Endothelial cell (in vitro differentiated cells): ENCODE measurements at places on chromosomes 4 and X.

DNA sequence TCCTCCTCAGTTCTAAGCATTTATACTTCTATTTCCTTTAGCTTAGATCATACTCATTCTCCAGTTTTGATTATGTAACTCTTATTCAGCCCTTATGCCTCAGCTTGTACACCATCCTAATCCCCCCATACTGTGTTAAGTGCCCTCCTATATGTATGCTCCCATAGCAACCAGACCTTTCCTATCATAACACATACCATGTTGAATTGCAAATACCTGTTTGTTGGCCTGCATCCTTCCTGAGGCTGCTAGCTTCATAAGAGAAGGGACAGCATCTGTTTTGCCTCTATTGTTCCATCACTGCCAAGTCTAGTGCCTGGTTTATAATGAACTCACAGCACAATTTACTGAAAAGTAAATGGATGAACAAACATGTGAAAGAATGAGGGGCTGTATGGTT is 443.7 kb downstream of the CENPC start:
- no peak for DNase-seq

DNA sequence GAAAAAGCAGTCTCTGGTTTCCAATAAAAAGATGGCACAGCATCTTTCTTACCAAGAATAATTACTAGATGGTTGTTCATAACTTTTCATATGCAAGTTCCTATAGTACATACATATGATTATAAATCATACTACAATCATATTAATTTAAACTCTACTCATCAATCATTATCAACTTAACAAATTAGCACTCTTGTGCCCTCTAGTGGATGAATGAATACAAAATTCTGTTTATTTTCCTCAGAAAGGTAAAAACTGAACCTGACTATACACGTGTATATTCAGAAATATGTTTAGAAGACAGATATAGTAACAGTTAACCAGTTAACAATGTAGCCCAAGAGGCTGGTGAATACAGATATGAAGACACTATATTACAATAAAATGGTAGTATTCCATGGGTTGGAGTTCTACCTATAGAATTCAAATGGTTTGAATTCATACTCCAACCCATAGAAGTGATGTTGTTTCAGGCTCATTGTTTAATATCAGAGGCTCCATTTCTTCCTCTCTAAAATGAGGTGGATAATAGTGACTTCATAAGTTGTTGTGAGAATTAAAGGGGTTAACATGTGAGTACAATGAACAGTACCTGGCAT is 100.0 kb downstream of the ADAMTS3 start:
- DNase-seq: no peak

DNA sequence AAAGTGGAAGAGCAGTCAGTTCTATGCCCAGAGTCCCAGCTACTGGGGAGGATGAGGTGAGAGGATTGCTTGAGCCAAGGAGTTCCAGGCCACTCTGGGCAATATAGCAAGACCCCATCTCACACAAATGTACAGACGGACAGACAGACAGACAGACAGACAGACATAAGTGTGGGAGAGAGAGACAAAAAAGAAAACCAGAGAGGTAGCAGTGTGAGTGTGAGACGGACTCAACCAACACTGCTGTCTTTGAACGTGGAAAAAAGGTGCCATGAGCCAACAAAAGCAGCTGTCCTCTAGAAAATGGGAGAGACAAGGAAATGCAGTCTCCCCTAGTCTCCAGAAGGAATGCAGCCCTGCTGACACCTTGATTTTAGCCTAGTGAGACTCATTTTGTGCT is 18.2 kb upstream of the RPL34 start:
- no peak for DNase-seq

DNA sequence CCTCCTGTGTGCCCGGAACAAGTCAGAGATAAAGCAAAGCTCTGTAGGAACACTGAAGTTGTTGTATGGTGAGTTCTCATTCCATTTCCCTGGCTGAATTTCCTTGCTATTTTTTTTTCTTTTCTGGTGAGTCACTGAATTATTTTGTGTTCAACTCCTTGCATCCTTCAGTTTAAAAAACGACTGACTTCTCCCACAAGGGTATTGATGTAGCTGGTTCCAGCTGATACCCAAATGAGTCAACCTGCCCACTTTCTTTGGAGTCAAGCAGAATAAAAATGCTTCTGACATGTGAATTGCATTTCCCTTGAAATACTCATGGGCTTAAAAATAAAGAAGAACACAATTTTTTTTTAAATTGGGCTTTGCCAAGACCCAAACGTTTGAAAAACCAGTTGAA is 85.5 kb downstream of the SHOX start:
- DNase-seq: no peak

DNA sequence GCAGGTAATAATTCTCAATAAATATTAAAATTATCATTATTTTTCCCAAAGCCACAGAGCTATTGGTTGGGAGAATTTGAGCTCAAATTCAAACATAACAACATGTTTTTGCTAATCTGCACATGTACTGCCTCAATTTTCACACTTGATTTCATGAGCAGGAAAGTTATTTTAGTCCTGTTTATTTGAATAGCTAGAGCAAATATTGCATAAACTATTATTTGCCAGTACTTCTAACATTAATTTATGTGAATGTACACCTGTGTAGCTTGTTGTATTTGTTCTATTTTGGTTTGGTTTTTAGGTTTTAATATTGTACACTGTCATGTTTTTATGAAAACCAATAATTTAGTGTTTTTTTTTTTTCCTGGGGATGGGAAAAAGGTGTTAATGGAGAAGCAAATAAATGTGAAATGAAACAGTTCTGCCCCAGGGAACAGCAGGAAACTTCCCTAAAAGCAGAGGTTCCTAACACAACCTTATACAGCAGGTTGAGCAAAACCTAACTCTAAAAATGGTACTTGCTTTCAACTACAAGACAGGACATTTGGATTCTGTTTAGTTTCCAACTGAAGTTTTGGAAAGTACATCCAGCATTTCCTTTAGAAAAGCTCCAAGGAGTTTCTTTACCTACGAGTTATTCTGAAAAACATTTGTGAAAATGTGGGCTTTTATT is 99.4 kb downstream of the SYNPO2 start:
- no peak for DNase-seq

GRCh38 chr4:144304025-144304424 is 163.5 kb upstream of the GYPA start:
- no peak for DNase-seq

GRCh38 chrX:132216806-132217202 is 2.4 kb downstream of the RAP2C start:
- no peak for DNase-seq

DNA sequence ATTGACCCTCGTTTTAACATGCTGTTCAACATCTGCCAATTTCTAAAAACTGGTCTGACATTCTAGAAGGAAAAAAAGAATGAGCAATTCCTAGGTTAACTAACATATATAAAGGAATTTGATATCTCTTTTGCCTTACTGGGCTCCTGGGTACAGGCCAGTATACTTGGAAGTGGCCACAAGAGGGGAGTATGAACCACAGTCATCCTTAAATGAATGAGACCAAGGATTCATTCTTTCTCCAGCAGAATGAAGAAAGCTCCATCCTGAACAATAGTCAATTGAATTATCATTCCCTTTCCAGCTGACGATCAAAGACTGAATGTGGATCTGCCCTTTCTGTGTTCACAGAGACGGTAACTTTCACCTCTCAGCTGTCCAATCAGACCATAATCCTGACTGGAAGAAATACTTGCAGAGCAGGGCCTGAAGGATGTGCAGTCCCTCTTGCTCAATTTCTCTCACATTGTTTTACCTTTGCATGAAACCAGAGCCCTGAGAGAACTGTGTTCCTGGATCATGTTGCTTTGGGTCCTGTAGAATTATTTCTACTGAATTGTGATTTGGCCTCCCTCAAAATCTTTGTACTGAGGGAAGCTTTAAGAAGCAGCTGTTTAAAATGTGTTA is 14.8 kb upstream of the SPARCL1 start:
- DNase-seq: peak; percentile 20

DNA sequence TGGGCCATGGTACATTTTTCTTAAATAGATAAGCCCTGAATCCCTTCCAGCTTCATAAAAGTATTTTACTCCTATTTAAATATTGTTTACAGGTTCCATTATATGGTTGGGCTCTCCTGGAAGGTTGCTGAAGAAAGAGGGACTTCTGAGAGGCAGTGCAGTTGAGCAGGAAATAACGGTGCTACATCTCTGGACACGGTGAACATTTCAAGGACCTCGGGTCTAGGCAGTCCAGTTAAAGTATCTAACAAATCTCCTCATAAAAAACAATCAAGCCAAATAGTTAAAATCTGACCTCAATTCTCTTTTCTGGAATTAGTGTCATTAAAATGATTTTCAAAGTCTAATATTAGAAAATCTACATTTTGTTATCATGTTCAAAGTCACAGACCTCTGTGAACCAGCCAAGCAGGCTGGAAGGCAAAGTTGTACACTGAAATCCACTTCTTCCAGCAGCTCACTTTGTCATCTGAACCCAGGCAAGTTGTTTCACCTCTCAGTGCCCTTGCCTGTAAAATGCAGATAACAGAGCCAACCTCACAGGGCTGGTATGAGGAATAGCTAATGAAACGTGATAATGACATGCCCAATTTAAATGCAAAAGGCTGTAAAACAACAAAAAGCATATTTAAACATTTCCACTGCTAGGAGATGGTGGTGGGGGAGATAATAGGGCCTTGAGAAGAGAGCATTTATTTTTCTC is 267.0 kb upstream of the KLF3 start:
- no peak for DNase-seq

- no peak for DNase-seq
Observed at GRCh38 chrX:69388526-69388925, 115.6 kb upstream of the NALF2 start.

DNA sequence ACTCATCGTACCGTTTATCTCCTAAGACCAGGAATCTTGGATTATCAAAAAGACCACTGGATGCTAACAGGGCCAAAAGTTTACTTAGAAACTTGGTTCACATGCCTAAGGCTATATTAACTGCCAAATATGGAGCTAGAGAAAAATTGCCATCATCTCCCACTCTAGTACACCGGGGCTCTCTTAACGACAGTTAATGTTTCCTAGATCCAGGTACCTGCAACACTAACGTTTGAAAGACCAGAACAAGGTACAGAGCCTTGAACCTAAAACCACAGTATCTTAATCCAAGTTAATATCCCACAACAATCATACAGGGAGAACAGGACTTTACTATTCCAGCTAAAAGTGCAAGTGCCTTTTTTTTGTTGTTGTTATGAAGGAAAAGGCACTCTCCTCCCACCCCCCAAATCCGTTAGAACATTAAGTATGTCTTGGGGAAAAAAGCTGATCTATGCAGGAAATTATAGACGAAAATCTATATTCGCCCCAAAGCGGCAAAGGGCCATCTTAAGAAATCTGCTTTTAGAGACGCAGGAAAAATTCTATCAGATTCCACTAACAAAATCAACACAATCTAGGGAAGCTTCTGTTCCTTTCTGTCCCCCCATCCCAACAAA is 1.3 kb downstream of the G3BP2 start:
- no peak for DNase-seq

GRCh38 chr4:8038719-8039251 is 99.1 kb upstream of the AFAP1 start:
- DNase-seq: no peak

DNA sequence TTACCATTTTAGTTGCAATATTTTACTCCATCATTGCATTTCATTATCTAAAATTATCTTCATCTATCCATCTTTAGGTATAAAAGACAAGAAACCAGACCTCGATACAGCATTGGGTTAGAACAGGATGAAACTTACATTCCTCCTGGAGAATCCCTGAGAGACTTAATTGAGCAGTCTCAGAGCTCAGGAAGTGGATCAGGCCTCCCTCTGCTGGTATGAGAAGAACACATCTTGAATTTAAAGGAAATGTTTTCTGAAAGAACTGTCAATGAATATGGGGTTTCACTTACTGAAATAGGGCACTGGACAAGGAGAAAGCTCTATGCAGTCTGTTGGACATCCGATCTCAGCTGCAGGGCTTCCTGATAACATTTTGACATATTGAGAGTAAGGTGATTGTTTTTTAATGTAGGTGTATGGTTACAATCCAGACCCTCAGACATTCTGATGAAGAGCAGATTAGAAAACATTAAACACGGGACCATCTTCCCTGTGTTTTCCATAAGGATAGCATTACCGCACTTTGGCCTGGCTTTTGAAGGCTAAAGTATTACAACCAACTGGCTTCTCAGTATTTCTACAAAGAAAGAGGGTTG is 367.2 kb downstream of the BMPR1B start:
- DNase-seq: peak; percentile 34

DNA sequence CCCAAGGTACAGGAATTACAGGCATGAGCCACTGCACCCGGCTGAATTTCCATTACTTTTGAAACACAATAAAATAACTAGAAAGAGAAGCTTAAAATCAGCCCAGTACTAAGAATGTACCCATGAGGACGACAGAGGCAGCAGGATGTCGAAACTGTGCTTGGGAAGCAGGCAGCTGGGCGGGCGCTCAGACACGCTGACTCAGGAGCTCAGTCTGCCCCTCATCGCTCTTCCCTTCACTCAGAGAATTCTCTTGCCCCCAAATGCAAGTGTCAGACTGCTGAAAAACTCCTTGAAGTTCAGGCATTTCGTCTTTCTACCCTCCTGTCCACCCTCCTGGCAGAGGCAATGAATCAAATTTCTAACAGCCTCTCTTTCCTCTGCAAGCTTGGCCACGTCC is 41.0 kb upstream of the CDKN2AIP start:
- DNase-seq: no peak

- no peak for DNase-seq
Observed at GRCh38 chr4:168879188-168879587, 130.9 kb downstream of the CBR4 start.

DNA sequence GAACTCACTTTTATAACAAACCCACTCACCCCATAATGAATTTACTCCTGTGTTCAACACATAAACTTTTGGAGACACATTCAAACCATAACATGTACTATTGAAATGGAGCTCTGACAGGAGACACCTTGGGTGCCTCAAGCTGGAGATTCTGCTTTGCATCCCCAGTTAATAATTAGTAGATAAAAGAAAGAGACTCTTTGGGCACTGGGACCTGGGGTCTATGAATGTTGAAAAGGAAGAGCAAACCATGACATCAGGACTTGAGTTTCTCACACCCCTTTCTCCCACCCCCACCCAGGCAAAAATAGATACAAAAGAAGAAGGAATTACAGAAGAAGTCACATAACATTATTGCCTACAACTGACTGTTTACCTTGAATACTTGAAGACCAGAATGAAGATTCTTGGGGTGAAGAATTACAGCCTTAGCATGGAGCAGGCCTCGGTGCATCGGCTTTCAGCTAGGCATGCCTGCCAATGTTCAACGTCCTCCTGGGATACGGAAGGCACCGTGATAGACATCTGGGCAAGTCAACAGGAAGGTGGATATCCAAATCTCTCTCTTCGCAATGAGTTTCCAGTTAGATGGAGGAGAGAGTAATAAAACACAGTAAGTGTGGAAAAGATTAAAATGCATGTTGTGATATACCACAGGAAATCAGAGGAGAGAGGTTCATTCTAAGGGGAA is 316.0 kb downstream of the TRIML1 start:
- DNase-seq: no peak

DNA sequence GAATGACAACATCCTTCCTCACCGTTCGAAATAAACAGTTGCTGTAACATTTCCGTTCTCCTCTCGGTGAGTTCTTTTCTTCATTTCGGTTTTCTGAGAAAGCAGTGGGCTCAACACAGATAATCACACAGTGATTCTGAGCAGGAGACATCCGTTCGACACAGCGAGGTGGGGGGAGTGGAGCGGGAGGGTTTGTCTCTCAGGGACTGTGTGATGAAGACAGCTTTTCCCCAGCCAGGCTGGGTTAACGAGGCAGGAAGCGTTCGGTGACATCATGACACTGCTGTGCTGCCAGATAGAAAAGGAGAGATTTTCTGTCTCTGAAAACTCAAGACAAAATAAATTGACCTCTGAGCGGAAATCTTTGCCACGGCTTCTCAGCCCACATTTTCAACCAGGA is 119.3 kb downstream of the CRLF2 start:
- no peak for DNase-seq
